Activated CD4-positive, CD25-positive, alpha-beta regulatory T cell treated with anti-CD3 and anti-CD28 coated beads, Interleukin-2, amount 50 U/mL, for 16 hours (primary cell): ENCODE measurements at places on chromosomes 5 and 9.

DNA sequence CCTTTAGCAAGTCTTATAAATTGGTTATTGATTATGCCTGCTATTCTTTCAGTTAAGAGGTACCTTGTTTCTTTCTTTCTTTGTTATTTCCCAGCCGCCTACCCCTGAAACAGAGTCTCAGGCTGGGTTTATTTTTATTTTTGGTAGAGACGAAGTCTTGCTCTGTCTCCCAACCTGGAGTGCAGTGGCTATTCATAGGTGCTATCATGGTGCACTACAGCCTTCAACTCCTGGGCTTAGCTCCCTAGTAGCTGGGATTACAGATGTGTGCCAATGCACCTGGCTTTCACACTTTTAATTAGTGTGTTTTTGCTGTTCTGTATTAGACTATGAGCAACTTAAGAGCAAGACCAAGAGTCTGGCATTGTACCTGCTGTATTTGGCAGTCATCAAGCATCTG lies 14.2 kb downstream of the MAML1 start:
- no peak for DNase-seq

DNA sequence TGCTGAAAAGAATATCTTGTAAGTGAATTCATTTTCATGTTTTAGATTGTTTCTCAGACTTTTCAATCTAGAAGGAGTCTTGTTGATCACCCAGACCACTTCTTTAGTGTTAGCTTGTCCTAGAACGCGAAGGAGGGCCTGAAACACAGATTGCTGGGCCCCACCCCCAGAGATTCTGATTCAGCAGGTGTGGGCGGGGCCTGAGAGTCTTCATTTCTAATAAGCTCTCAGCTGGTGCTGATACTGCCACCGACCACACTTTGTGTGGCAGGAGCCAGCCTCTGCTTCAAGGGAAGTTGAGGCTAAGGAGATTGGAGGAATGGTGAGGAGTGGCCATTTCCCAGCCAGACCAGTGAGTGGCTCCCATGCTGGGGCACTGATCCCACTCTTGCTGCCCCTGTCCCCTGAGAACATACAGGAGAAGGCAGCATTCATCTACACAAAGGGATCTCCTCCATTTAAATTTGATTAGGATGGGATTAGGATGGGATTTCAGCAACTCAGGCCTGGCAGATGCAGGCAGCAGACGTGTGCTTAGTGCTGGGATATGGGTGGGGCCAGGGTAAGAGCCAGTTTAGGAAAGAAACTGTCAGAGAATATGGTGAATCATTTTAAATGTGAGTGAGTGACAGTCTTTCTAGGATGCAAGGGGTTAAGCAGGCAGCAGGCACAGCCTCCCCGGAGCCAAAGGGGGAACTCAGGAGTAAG lies 35.9 kb downstream of the ZNF618 start:
- no peak for DNase-seq

DNA sequence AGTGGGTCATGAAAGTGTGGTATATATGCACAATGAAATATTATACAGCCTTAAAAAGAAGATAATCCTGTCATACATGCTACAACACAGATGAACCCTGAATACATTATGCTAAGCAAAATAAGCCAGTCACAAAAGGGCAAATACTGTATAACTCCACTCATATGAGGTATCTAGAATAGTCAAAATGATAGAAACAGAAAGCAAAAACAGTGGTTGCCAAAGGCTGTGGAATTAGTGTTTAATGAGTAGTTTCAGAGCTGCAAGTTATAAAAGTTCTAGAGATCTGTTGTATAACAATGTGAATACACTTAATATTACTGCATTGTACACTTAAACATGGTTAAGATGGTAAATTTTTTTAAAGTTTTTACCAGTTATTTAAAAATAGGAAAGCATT lies 135.0 kb downstream of the OXCT1 start:
- DNase-seq = no peak

GRCh38 chr9:137371521-137371941 lies 51.4 kb downstream of the EXD3 start:
- no peak for DNase-seq

DNA sequence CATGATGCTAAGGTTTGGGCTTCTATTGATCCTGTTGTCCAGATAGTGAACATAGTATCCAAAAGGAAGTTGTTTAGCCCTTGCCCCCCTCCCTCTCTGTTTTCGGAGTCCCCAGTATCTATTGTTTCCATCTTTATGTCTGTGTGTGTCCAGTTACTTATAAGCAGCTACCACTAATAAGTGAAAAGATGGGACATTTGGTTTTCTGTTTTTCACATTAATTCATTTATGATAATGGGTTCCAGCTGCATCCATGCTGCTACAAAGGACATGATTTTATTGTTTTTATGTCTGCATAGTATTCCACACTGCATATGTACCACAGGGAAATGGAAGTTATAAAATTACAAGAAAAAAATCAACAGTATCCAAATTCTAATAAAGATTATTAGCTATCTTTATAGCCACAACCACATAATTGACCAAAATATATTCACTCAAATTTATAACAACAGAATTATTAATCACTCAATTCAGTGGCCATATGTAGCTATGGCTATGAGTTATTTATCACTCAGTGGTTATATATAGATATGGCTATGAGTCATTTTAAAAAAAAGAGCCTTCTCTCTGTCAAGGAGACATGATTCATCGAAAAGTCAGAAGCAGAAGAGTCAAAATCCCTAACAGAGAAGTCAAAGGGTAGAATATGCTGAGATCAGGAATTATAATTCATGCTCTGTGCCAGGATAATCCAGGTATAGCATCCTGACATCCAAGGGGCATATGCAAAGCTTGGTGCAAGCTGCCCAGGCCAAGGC lies 367.5 kb downstream of the DEPDC1B start:
- DNase-seq = no peak

DNA sequence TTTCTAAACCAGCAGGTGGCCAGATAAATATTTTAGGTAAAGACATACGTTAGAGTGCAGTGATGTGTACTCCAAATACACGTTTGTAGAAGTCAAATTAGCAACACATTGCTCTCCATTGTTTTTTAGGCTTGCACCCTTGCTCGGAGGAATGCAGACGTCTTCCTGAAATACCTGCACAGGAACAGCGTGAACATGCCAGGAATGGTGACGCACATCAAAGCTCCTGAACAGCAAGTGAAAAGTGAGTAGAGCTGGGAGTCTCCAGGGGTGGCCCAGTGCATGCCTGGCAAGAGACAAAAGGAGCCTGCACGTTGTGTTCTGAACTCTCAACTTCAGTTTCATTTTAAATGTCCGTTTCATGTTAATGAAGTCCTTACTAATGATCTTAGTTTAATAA lies 207.5 kb upstream of the OTULINL start:
- DNase-seq = no peak

DNA sequence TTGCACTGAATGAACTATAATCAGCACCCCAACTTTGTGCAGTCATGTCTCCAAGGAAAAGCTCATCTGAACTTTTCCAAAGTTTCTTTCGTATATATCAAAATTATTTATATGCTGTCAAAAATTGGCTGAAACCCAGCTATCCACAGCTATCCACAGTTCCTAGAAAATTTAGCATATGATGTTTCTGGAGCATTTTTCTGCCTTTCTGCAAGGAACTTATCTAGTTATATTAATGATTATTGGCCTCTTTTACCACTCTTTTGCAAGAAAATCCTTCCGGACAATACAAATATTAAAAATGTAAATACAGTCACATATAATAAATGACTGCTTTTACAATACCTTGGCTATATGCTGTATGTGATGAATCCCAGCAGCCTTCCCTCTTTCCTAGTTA lies 270.2 kb downstream of the TMEM167A start:
- no peak for DNase-seq

GRCh38 chr5:176790941-176791340 lies 19.4 kb upstream of the UNC5A start:
- DNase-seq = no peak

DNA sequence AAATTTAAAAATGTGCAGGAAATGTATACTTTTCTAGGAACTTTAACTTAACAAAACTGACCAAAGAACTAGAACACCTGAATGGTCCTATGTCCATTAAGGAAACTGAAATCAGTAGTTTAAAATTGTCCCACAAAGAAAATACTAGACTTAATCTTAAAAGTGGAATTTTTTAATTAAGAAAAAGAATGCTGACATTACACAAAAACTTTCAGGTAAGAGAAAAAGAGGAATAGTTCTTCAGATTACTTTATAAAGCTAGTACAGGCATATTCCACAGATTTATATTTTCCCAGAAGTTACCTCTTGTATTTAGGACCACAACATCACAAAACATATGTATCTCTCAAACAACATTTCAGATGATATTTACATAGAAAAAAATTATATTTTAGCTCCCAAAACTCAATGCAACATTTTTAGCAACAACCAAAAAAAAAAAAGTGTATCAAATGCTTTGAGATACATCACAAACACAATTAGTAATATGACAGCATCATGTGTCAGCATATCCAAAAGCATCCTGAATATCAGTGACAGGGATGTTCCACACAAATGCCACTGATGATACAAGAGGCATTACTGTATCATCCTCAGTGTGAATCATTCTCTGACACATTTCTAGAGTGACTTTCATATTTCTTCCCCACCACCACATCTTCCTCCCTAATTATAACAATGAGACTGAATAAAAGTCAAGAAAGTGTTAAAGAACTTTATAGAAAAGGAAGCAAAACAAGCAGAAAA lies 264.0 kb downstream of the EPB41L4A start:
- DNase-seq = no peak

DNA sequence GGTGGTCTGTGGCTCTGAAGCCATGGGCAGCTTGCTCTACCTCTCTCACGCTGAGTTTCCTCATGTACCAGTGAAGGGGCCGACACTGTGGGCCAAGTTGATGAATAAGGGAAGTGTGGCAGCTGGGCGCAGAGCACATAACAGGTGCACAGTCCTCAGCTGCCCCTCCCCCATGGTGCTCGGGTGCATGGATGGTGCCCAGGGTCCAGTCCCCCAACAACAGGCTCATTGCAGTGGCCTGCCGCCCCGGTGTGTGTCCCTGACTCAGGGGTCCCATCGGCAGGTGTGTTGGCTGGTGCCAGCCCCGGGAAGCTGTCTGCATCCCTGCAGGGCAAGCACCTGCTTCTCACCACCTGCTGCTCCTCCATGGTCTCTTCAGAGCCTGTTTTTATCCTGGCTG lies 36.6 kb downstream of the COL5A1 start:
- DNase-seq = no peak
